ENCODE measurements at places on chromosomes 12 and 14. TPM values are rescaled to one million over a fixed set of nuclear protein-coding genes. Genes with fewer than 3 reads are reported as not detected.

DNA sequence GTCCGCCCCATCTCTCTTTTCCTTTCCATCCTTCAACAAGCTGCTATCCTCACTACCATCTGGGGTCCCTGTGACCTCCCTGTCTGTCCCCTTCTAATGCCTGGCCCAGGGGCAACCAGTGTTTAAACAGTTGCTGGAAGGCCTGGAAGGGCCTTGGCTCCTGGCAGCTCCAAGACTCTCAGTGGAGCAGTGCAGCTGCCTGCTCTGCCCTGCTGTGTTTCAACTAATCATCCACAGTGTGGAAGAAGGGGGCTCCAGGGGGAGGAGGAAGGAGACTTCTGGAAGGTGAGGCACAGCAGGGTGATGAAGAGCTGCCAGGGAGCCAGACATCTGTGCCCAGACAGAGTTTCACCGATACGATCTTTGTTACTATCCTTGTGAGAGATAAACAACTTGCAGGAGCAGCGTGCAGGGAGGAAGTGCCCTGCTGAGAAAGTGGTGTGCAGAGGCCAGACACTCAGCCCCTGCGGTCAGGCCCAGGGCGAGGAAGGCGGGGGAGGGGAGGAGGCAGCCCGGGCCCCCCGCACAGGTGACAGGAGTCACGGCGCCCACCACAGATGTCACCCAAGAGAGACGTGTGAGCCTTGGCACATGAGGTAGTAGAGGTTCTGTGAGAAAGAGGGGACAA lies 1061.8 kb downstream of the BCL11B start:
- H3K27ac ChIP-seq = no peak overlapping the region
- no peak for DNase-seq
- H3K36me3 ChIP-seq = no peaks in the 10 kb centered on the region
- H3K4me1 ChIP-seq = no peaks in the 10 kb centered on the region

The SCN8A gene
- 3.0 TPM for total RNA-seq

- DNase-seq = no peak
- no peak overlapping the region for H3K27ac ChIP-seq
- H3K27me3 ChIP-seq = no peaks in the 10 kb centered on the region
- no peak overlapping the region for H3K4me3 ChIP-seq
- H3K4me1 ChIP-seq = no peaks in the 10 kb centered on the region
Observed at GRCh38 chr12:120979862-120980696, 1.7 kb downstream of the HNF1A start.

- no peak overlapping the region for H3K27ac ChIP-seq
- no peaks in the 10 kb centered on the region for H3K4me1 ChIP-seq
- no peaks in the 10 kb centered on the region for H3K36me3 ChIP-seq
Observed at GRCh38 chr12:106918746-106919145, 37.0 kb upstream of the TMEM263 start.

DNA sequence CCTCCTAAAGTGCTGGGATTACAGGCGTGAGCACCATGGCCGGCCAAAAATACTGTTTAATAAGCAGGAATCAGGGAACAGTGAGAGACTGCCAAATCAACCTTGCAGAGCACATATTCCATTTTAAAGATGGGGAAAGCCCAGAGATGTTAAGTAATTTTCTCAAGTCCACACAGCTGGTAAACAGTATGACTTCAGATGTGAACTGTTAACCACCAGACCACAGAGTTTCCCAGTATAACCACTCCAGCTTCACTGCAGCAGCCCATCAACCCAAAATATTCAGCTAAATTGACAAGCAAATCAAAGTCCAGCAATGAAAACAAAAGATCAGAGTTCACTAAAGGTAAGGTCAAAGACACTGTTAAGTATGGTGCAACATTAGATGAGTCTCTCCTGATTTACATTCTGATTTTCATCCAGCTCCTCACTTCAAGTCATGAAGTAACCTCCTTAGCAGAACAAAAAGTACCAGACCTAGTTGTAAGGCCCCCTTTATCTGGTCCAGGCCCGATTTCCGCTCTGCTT lies 82.1 kb downstream of the TRAFD1 start:
- no peaks in the 10 kb centered on the region for H3K4me1 ChIP-seq
- DNase-seq = no peak
- H3K27ac ChIP-seq = no peak overlapping the region
- H3K36me3 ChIP-seq = no peaks in the 10 kb centered on the region
- H3K4me3 ChIP-seq = no peak overlapping the region
- no peaks in the 10 kb centered on the region for H3K27me3 ChIP-seq

The SERPINA3 gene
- 3.6 TPM for total RNA-seq

GRCh38 chr12:131060011-131060703 lies 106.5 kb downstream of the ADGRD1 start:
- no peak for DNase-seq
- no peak overlapping the region for H3K27ac ChIP-seq
- H3K27me3 ChIP-seq = no peaks in the 10 kb centered on the region

DNA sequence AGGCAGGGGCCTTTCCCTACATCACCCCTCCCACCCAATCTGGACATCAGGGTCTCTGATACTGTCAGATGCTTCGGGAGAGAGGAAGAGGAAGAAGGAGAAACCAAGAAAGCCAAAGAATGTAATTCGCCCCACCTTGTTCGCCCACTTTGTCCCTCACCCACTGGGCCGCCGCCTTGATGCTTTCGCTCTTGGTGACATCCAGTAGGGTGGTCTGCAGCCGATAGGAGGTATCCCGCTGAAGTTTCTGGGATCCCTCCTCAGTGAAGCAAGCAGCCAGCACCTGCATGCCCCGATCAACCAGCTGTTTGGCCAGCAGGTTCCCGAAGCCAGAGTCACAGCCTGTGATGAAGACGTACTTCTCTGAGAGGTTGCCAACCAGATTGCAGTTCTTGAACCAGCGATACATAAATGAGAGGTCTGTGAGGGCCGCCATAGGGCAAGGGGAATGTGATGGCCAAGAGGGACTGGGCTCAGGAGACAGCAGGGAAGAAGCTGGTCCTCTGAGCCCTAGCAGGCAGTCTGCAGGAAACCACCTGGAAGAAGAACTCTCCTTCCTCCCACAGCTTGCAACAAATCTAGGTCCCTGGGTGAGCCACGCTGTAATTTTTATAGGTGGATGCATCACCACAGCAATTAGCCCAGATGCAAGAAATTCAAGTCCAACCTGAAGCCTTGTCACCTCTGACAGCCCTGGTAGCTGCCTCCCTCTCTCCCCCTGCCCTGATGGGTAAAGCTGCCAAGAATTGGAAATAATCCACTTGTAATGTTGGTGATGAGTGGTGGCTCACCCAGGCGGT lies at the start of gene SDR9C7:
Gene SDR9C7 (minus strand): TSS at position 583 of the 800 bp plus-strand sequence. CDS start 147 bp downstream, at position 436.
- H3K27me3 ChIP-seq = no peaks in the 10 kb centered on the region
- no peak within 1 kb of the TSS for H3K27ac ChIP-seq
- no peak for DNase-seq
- no peaks in the 10 kb centered on the region for H3K36me3 ChIP-seq

The KCNC2 gene
- 3.6 TPM for total RNA-seq

DNA sequence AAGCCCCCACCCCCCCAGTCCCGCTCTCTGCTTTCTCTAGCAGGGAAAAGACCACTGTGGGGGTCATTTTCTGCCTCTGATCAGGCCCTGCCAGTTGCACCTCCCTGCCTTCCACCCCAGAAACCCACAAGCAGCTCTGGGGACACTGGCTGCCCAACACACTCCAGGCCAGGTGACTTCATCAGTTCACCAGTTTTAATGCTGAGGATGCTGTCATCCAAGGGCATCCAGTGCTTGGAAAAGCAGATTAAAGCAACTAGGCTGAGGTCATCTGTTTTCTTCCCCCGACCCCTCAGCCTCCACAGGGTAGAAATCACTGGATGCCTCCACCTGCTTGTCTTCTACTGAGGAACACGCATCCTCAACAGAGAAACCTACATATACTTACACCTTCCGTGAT lies 282.4 kb downstream of the DPF3 start:
- H3K27ac ChIP-seq = no peak overlapping the region
- no peak for DNase-seq

GRCh38 chr14:66910311-66910840 lies 278.9 kb upstream of the GARIN2 start:
- H3K4me3 ChIP-seq = no peak overlapping the region
- no peaks in the 10 kb centered on the region for H3K27me3 ChIP-seq
- H3K4me1 ChIP-seq = no peaks in the 10 kb centered on the region
- DNase-seq = no peak

GRCh38 chr14:104450811-104451401 lies 128.7 kb upstream of the C14orf180 start:
- H3K27ac ChIP-seq = no peak overlapping the region
- no peaks in the 10 kb centered on the region for H3K4me1 ChIP-seq
- H3K27me3 ChIP-seq = no peaks in the 10 kb centered on the region
- H3K4me3 ChIP-seq = no peak overlapping the region
- H3K36me3 ChIP-seq = no peaks in the 10 kb centered on the region

DNA sequence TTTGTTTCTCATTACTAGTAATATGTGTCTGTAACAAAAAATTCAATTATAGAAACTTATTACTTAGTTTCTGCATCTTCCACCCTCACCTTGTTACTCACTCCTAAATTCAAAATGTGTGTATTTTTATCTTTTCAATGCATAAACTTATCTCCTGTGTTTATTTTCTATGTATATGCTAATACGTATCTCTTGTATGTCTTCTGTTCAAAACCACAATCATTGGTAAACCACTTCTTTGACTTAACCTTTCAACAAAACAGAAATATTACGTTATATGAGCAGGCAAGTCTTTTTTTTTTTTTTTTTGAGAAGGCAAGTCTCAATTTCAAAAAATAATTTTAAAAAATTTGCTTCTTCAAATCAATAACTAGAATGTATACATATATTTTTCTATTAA lies 39.2 kb upstream of the RPH3A start:
- H3K27ac ChIP-seq = no peak overlapping the region
- no peak for DNase-seq
- H3K27me3 ChIP-seq = no peaks in the 10 kb centered on the region
- H3K4me1 ChIP-seq = no peaks in the 10 kb centered on the region
- H3K36me3 ChIP-seq = no peaks in the 10 kb centered on the region
- H3K4me3 ChIP-seq = no peak overlapping the region

DNA sequence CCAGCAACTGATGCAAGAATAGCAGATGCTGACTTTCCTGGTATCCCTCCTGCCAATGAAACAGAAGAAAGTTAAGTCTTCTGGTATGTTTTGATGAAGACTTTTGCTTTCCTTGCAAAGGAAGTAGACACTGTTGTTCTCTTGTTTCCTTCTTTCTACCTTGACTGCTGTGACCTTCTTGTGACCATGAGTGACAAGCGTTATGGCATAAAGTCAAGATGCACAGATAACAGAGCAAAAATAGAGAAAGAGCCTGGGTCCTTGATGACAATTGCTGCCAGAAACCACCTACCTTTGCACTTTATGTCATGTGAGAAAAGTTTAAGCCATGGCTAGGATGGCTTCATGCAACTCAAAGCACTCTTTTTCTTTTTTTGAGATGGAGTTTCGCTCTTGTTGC lies 49.2 kb upstream of the LTA4H start:
- H3K27ac ChIP-seq = no peak overlapping the region
- DNase-seq = no peak
- H3K4me3 ChIP-seq = no peak overlapping the region
- H3K27me3 ChIP-seq = no peaks in the 10 kb centered on the region
- no peaks in the 10 kb centered on the region for H3K36me3 ChIP-seq
- no peaks in the 10 kb centered on the region for H3K4me1 ChIP-seq

GRCh38 chr14:33249233-33249820 lies 310.6 kb downstream of the NPAS3 start:
- no peaks in the 10 kb centered on the region for H3K27me3 ChIP-seq
- no peak for DNase-seq
- H3K36me3 ChIP-seq = no peaks in the 10 kb centered on the region
- H3K4me3 ChIP-seq = no peak overlapping the region
- H3K27ac ChIP-seq = no peak overlapping the region
- H3K4me1 ChIP-seq = no peaks in the 10 kb centered on the region

The PDZRN4 gene
- total RNA-seq = 10.6 TPM

The KRT2 gene
- not detected for total RNA-seq

DNA sequence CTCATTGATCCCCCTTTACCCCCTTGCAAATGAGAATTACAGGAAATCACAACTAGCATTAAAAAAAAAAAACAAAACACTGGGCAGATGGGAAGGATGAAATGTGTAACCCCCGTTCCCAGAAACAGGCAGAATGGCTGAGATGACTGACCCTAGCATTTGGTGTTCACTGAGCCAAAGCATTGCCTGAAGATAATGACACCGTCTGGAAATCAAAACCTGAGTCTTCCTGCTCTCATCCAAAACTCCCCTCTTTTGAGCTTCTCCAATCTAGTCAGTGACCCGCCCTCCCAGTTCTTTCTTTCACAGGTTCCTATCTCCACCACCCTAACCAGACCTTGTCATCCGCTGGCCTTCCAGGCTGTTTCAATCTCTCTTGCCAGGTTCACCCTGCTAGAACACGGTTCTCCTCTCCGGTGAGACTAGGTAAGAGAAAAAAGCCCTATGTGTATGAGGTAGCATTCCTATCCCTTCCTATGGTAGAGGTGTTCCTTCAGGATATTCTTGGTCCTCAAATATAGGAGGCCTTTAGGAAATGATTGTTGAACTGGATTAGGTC lies 21.3 kb downstream of the SUSD6 start:
- no peak overlapping the region for H3K27ac ChIP-seq
- no peaks in the 10 kb centered on the region for H3K36me3 ChIP-seq
- H3K27me3 ChIP-seq = no peaks in the 10 kb centered on the region
- DNase-seq = no peak
- peaks cover 20% of the 10 kb centered on the region for H3K4me1 ChIP-seq

- H3K36me3 ChIP-seq = no peaks in the 10 kb centered on the region
- no peak overlapping the region for H3K27ac ChIP-seq
- no peaks in the 10 kb centered on the region for H3K27me3 ChIP-seq
Observed at GRCh38 chr14:73944432-73945158, 5.3 kb downstream of the FAM161B start.

DNA sequence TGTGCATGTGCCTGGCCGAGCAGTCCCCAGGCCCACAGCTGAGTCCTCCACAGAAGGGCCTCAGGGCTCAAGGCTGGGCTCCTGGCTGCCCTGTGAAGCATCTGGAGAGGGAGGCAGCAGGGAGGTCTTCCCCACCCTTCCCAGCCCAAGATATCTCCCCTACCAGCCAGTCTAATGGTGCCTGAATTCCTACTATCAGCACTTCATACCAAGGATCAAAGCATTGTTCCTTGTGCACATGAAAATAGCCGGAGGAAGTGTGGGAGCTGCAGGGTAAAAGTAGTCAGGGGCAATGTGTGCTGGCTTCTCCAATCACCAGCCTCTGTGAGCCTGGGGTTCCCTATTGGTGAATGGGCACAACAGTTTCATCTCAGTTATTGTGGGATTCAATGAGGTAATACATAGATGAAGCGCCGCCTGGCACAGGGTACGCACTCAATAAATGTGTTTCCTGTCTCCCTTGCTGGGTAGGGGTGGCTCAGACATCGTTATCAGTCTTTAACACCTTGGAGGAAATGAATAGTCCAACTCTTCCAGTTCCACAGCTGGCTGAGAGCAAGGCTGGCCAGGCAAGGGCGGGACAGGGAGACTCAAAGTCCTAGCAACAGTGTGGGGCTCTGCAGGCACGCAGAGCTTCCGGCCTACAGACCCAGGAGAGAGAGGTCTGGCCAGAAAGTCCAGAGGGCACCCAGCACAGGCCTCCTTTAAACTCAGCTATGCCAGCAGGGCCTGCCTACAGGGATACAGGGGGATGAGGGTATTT lies 39.1 kb upstream of the PNMA1 start:
- H3K4me1 ChIP-seq = peaks cover 31% of the 10 kb centered on the region
- H3K27ac ChIP-seq = peak overlapping the region; percentile 97

GRCh38 chr12:133235401-133236112 lies at the start of gene ANHX:
TSS of gene ANHX (minus strand) at chr12:133235877. CDS start at chr12:133234356, 1,521 bp downstream.
- H3K27me3 ChIP-seq = no peaks in the 10 kb centered on the region
- no peak within 1 kb of the TSS for H3K27ac ChIP-seq
- no peak for DNase-seq
- no peaks in the 10 kb centered on the region for H3K36me3 ChIP-seq

The FOXG1 gene
- not detected for total RNA-seq
